ENCODE measurements at places on chromosomes 13 and 19. TPM values are rescaled to one million over a fixed set of nuclear protein-coding genes. Genes with fewer than 3 reads are reported as not detected.

DNA sequence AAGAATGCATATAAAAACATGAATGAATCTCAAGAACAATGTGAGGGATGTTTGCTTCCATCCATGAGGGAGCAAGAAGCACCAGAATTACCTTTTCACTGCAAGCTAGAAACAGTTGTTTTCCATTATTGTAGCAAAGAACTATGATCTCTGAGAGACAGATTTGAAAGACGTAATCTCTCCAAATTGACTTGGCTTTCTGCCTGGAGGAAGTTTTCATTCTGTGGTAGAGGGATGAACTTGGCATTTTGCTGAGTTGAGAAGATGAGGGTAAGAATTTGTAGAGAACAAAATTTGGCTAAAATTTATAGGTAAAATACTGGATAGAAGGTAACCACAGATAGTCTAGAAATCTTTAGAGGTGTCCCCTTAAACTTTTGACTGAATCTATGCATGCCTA, 496.8 kb downstream of the TDRD3 start:
- no peak for DNase-seq
- no peak overlapping the region for H3K4me3 ChIP-seq
- H3K27me3 ChIP-seq = no peaks in the 10 kb centered on the region
- H3K27ac ChIP-seq = no peak overlapping the region

DNA sequence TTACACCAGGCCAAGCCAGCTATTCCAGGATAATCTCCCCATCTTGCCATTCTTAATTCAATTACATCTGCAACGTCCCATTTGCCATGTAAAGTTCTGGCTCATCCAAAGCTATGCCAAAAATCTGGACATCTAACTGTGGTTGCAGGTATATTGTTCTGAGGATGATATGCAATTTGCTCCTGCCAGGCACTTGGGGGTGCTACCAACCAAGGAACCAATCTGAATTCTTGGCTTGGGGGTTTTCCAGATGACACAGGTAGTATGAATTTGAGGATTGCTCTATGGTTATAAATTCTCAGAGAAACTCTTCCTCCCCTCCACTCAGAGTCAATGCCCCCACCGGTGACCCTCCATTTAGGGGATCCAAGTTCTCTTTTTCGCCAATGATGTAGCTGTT, 33.0 kb downstream of the CRYL1 start:
- no peaks in the 10 kb centered on the region for H3K27me3 ChIP-seq
- H3K27ac ChIP-seq = no peak overlapping the region
- H3K4me1 ChIP-seq = peaks cover 4% of the 10 kb centered on the region
- H3K4me3 ChIP-seq = no peak overlapping the region
- no peak for DNase-seq

- H3K27ac ChIP-seq = no peak overlapping the region
- H3K27me3 ChIP-seq = no peaks in the 10 kb centered on the region
- H3K4me3 ChIP-seq = no peak overlapping the region
- no peaks in the 10 kb centered on the region for H3K36me3 ChIP-seq
Measured at GRCh38 chr19:15575406-15575805, 39.6 kb upstream of the CYP4F8 start.

GRCh38 chr13:26382366-26382765, 128.4 kb downstream of the CDK8 start:
- peaks cover 5% of the 10 kb centered on the region for H3K4me1 ChIP-seq
- H3K27me3 ChIP-seq = no peaks in the 10 kb centered on the region

- H3K27me3 ChIP-seq = no peaks in the 10 kb centered on the region
- no peak overlapping the region for H3K27ac ChIP-seq
- DNase-seq = no peak
- no peaks in the 10 kb centered on the region for H3K36me3 ChIP-seq
- no peaks in the 10 kb centered on the region for H3K4me1 ChIP-seq
Measured at GRCh38 chr19:32241932-32242710, 103.3 kb upstream of the ZNF507 start.

GRCh38 chr19:12687496-12688196, at the start of gene GNG14:
TSS of gene GNG14 (plus strand) at chr19:12687998. CDS start at chr19:12688049, 51 bp downstream.
- H3K27ac ChIP-seq = no peak within 1 kb of the TSS
- H3K36me3 ChIP-seq = 0 out of 2 replicates have a peak, but pooled peaks cover 4% of the 10 kb centered on the region
- H3K4me1 ChIP-seq = peaks cover 15% of the 10 kb centered on the region
- no peak for DNase-seq

- H3K4me1 ChIP-seq = no peaks in the 10 kb centered on the region
- H3K27ac ChIP-seq = no peak overlapping the region
- no peaks in the 10 kb centered on the region for H3K36me3 ChIP-seq
- H3K4me3 ChIP-seq = no peak overlapping the region
- no peak for DNase-seq
- H3K27me3 ChIP-seq = no peaks in the 10 kb centered on the region
Measured at GRCh38 chr13:98364647-98365046, 187.6 kb upstream of the RNF113B start.

- H3K4me1 ChIP-seq = no peaks in the 10 kb centered on the region
- DNase-seq = no peak
- no peaks in the 10 kb centered on the region for H3K36me3 ChIP-seq
- H3K27ac ChIP-seq = no peak overlapping the region
Measured at GRCh38 chr19:14890643-14891379, 4.9 kb upstream of the OR7A17 start.

DNA sequence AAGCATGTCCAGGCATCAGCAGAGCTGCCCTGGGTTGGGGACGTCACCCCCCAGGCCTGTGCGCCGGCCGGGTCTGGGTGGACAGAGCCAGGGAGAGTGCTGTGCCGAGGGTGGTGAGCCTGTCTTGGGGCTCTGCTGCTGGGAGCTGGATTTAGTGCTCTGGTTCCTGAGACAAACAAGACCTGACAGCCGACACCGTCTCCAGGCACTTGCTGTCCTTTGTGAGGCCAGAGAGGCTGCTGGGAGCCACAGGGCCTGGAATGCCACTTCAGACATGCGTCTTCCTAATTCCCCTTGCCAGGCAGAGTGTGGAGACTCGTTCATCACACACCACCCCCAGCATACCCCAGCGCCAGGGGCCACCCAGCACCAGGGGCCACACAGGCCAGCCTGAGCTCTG, 165.8 kb downstream of the KDM4B start:
- no peak overlapping the region for H3K4me3 ChIP-seq
- DNase-seq = no peak
- H3K27ac ChIP-seq = no peak overlapping the region
- H3K36me3 ChIP-seq = peaks cover 22% of the 10 kb centered on the region

- no peaks in the 10 kb centered on the region for H3K36me3 ChIP-seq
- H3K27ac ChIP-seq = no peak overlapping the region
- H3K27me3 ChIP-seq = no peaks in the 10 kb centered on the region
- no peaks in the 10 kb centered on the region for H3K4me1 ChIP-seq
- no peak for DNase-seq
- no peak overlapping the region for H3K4me3 ChIP-seq
Measured at GRCh38 chr13:82878536-82878935, 1003.7 kb downstream of the SLITRK1 start.

DNA sequence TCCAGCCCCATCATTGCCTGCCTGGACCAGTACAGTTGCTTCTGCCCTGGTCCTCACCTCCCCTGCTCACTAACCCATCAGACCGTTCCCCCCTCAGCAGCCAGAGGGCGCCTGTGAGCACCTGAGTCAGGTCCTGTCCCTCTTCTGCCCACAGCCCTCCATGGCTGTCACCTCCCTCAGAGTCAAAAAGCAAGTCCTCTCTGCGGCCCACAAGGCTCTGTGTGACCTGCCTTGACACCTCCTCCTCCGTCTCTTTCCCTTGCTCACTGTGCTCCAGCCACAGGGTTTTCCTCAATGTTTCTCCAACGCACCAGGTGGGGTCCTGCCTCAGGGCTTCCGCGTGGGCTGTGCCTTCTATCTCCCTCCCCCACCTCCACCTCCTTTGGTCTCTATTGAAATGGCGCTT, 29.4 kb upstream of the PTPRS start:
- no peaks in the 10 kb centered on the region for H3K4me1 ChIP-seq
- no peaks in the 10 kb centered on the region for H3K27me3 ChIP-seq
- no peak overlapping the region for H3K27ac ChIP-seq
- no peaks in the 10 kb centered on the region for H3K36me3 ChIP-seq

DNA sequence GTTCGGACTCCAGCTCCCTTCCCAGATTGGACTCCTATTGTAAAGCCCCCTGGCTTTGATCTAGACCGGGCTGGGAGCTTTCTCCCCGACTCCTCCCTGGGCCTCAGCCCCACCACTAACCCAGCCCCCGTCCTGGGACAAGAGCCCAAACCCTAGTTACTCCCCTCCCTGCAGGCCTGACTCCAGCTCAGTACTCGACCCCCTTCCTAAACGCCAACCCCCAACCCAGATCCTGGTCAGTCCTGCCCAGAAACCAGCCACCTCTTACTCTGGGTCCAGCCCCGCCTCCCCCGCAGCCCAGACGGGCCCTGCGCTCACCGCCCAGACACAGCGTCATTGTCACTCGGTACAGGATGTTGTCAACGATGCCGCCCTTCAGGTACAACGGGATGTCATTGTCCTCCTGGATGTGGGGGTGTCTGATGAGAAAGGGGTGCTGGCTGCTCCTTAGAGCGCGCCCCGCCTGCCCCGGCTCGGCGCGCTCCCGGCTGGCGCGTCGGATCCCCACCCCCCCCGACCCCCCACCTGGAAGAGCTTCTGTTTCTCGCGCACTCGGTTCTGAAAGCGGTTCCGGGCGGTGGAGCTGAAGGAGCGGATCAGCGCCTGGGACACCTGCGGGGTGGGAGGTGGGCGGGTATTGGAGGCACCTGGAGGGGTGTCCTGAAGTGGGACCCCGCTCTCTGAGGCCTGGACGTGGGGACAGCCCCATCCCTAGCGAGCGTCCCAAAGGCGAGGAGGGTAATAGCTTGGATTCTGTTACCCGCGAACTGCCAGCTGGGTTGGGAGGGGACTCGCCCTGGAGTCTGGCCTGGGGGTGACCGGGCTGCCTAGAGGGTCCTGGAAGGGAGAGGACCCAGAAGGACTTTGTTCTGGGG, 866 bp downstream of the COX7A1 start:
- H3K4me3 ChIP-seq = no peak overlapping the region
- no peak for DNase-seq
- H3K27ac ChIP-seq = no peak overlapping the region

DNA sequence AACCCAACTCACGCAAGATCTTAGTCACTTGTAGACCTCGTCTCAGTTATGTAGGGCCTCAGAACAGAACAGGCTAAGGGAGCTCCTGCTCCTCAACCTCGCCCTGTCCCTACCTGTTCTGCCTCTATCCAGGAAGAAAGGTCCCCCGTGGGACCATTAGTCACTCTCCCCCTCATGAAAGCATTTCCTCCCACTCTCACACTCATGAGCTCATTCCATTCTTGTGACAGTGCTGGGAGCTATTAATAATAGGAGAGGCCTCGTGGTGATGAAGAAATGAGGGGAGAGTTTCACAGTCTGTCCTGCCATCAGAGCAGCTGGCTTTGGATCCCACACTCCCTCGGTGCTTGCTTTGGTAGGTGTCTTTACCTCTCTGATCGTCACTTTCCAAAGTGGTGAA, 10.2 kb downstream of the PPP2R1A start:
- DNase-seq = no peak
- no peaks in the 10 kb centered on the region for H3K27me3 ChIP-seq
- H3K27ac ChIP-seq = no peak overlapping the region
- no peaks in the 10 kb centered on the region for H3K4me1 ChIP-seq
- peaks cover 85% of the 10 kb centered on the region for H3K36me3 ChIP-seq
- H3K4me3 ChIP-seq = no peak overlapping the region

- H3K27ac ChIP-seq = no peak overlapping the region
- DNase-seq = peak; percentile 43
- H3K4me3 ChIP-seq = no peak overlapping the region
- H3K4me1 ChIP-seq = no peaks in the 10 kb centered on the region
Measured at GRCh38 chr13:37473035-37473434, 125.5 kb downstream of the POSTN start.

DNA sequence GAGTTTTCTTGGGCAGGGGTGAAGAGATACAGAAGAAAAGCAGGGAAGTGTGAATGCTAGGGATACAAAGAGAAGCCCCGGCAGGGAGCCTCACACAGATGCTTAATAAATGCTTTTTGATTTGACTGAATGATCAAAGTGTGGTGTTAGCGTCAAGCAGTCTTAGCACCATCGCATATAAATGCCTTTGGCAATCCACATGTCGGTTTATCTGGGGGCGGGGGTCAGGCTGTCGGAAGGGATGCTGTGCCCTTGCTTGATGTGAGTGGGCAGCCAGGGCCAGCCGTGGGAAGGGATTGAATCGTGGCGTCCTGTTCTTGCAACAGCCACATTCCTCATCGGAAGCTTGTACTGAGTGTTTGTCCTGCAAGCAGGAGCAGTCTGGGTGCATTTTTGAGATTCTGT, 173.1 kb downstream of the LACC1 start:
- no peak for DNase-seq
- H3K4me3 ChIP-seq = no peak overlapping the region
- H3K36me3 ChIP-seq = no peaks in the 10 kb centered on the region
- no peaks in the 10 kb centered on the region for H3K27me3 ChIP-seq

- no peaks in the 10 kb centered on the region for H3K4me1 ChIP-seq
- no peak overlapping the region for H3K27ac ChIP-seq
- DNase-seq = no peak
Measured at GRCh38 chr13:75170311-75170710, 311.7 kb downstream of the TBC1D4 start.

GRCh38 chr13:75512253-75512652, 25.4 kb downstream of the COMMD6 start:
- peaks cover 15% of the 10 kb centered on the region for H3K4me1 ChIP-seq
- H3K27ac ChIP-seq = no peak overlapping the region
- DNase-seq = no peak
- H3K27me3 ChIP-seq = no peaks in the 10 kb centered on the region
- H3K4me3 ChIP-seq = no peak overlapping the region
- no peaks in the 10 kb centered on the region for H3K36me3 ChIP-seq

- peaks cover 38% of the 10 kb centered on the region for H3K4me1 ChIP-seq
- H3K27me3 ChIP-seq = no peaks in the 10 kb centered on the region
- H3K4me3 ChIP-seq = peak overlapping the region; percentile 72
- peak; percentile 64 for DNase-seq
- H3K36me3 ChIP-seq = no peaks in the 10 kb centered on the region
Measured at GRCh38 chr13:114130837-114131582, 1.4 kb downstream of the RASA3 start.

GRCh38 chr13:24148414-24149235, 11.9 kb upstream of the SPATA13 start:
- H3K4me1 ChIP-seq = no peaks in the 10 kb centered on the region
- H3K4me3 ChIP-seq = no peak overlapping the region
- H3K27ac ChIP-seq = no peak overlapping the region
- H3K36me3 ChIP-seq = no peaks in the 10 kb centered on the region
- DNase-seq = no peak

- H3K4me3 ChIP-seq = no peak overlapping the region
- no peak overlapping the region for H3K27ac ChIP-seq
- no peaks in the 10 kb centered on the region for H3K27me3 ChIP-seq
- no peak for DNase-seq
- no peaks in the 10 kb centered on the region for H3K36me3 ChIP-seq
Measured at GRCh38 chr13:42968906-42969305, 23.1 kb downstream of the EPSTI1 start.

GRCh38 chr19:17075864-17076542, 426 bp downstream of the MYO9B start:
- no peaks in the 10 kb centered on the region for H3K27me3 ChIP-seq
- H3K36me3 ChIP-seq = peaks cover 31% of the 10 kb centered on the region
- DNase-seq = peak; percentile 77
- peak overlapping the region; percentile 77 for H3K27ac ChIP-seq
- peaks cover 54% of the 10 kb centered on the region for H3K4me1 ChIP-seq
- peak overlapping the region; percentile 93 for H3K4me3 ChIP-seq

- no peaks in the 10 kb centered on the region for H3K4me1 ChIP-seq
- no peak for DNase-seq
- no peaks in the 10 kb centered on the region for H3K27me3 ChIP-seq
- no peak overlapping the region for H3K27ac ChIP-seq
Measured at GRCh38 chr13:80430561-80430960, 89.6 kb upstream of the SPRY2 start.

The PLIN5 gene
- total RNA-seq = not detected

The ZNF580 gene
- total RNA-seq = 47.5 TPM

The CCDC9 gene
- total RNA-seq = 2.2 TPM

The B3GNT8 gene
- total RNA-seq = not detected

The TMPRSS9 gene
- total RNA-seq = not detected

All from Karpas-422 (cell line).